Right ventricle myocardium inferior (tissue), 1 donor: ENCODE measurements at places on chromosomes 3 and 15. TPM values are rescaled to one million over a fixed set of nuclear protein-coding genes. Genes with fewer than 3 reads are reported as not detected.

DNA sequence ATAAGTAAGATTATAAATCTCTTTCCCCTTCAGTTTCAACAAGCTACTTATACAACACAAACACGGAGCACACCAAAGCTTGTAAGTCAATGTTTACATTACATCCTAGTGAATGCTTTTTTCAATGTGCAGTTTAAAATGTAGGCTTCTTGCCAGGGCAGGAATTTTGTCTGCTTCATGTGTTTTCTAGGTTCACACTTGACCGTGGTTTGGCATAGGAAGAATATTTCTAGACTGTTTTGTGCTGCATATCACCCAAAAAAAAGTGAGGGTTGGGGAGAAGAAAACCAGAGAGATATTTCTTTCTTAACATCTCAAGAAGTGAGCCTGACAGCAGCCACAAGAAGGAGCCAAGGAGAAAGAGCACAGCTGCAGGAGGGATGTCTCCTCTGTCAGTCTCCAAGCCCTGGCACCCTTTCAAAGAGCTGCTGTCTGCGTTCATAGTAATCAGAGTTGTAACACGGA is 255.8 kb downstream of the MEIS2 start:
- no peak for DNase-seq

Gene CHL1
- 24.8 TPM for total RNA-seq

DNA sequence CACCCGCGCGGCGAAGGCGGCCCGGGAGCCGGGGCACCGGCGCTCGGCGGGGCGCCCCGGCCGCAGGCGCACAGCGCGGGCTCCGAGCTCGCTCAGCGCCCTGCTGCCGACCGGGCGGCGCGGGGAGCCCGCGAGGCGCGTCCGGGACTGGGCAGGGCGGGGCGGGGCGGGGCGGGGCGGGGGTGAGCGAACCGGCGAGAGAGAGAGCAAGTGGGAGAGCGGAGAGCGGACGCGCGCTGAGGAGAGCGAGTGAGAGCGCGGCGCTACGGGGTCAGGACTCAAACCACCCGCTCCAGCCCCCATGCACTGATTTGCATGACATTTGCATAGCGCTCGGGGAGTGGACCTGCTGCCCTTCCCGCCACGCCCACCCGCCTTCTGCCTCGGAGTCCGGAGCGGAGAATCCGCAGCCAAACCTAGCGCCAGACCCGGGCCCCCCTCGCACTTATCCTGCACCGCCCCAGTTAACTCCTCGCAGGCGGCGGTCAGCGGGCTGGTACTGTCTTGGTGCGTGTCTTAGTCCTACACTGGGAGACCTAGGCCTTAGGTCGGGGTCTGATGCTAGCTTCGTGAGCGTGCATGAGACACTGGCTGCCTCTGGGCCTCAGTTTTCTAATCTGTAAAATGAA is at the start of gene MYLK:
MYLK (minus strand) TSS at position 130 of the 629 bp plus-strand sequence. CDS start 90,491 bp downstream, outside the sequence.
- DNase-seq: peak; percentile 84

GRCh38 chr3:133570937-133571320 is 2.6 kb upstream of the CDV3 start:
- DNase-seq: no peak

Gene CSTA
- 2.5 TPM for total RNA-seq

- DNase-seq: no peak
These were observed 4.8 kb downstream of the SCN5A start for GRCh38 chr3:38644662-38645053.

DNA sequence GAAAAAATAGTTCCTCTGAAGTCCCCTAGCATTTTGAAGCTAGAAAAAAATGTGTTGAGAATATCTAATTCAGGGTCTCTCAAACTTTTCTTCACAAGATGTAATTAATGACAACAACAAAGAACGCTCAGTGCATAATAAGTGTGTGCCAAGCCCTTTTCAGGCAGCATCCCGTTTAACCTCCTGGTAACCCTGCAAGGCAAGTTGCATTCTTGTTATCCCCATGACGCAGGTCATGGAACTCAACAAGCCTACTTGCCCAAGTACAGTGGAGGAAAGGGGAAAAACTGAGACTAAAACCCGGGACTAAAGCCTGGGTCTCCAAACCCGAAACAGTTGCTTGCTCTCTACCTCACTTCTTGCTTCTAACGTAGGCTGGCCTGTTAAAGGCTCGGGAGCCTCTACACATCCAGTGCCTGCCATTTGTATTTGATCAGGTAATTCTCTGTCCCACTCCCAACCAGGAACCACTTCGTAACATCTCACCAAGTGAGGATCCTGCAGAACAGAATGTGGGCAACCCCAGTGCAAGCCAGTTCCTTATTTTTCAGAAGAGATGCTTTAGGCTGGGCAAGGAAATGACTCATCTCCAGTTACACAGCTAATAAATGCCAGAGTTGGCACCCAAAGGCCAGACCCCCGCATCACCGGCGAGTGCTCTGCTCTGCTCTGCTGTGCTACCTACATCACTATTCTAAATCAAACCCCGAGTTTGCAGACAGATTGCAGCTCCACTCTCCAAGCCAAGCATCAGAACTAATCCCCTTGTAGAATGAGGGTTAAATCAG is 28.3 kb downstream of the LMCD1 start:
- DNase-seq: no peak

DNA sequence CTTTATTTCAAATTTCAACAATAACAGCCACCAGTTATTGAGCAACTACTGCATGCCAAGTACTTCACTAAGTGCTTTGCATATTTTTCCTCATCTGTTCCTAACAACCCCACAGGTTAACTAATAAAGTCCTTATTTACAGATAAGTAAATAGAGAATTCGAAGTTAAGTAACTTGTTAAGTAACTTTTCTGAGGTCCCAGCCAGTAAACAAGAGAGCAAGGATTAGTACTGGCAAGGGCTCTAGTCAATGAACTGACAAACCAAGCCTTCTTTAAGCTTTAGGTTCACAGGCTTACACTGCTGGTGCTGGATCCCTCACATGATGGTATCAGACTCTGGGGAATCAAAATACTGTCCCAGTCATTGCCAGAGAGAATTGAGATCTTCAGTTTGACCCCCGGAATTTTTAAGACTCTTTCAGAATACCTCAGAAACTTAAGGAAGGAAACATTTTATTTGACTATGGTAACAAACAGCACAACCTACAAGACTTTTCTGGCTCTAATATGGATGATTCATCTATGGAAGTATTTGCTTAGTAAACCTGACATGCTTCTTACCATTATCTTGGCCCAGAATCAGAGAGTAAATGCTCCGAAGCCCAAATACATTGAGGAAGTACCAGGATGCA is 16.5 kb downstream of the EMC3 start:
- DNase-seq: no peak

- no peak for DNase-seq
These were observed 53.0 kb downstream of the PIAS1 start for GRCh38 chr15:68107142-68107541.

GRCh38 chr3:146277953-146278631 is 27.2 kb upstream of the PLSCR4 start:
- no peak for DNase-seq

Gene CTXN2
- not detected for total RNA-seq

Gene IQSEC1
- 81.2 TPM for total RNA-seq

- DNase-seq: no peak
These were observed 77.0 kb upstream of the PRR23C start for GRCh38 chr3:139121513-139122220.

Gene ZNF660
- 0.49 TPM for total RNA-seq

Gene RGMA
- 35.2 TPM for total RNA-seq

DNA sequence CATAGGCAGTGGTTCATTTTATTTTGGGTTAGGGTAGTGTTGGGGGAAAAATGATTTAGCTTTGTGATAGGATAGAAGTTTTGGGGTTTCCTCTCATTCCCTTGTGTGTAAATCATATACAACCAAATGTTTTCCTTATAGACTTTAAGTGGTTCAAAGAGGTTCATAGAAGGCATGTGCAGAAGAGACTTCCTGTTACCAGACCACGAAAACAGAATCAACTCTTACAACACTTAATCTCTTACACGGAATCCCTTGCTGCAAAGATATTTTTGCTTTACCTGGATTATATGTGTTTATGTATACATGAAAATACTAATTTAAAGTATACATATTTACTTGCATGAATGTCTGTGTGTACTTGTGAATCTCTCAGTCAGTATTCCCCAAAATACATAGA is 2.9 kb downstream of the TMOD2 start:
- no peak for DNase-seq

- DNase-seq: no peak
These were observed 64.2 kb upstream of the PYGO1 start for GRCh38 chr15:55652359-55652758.

DNA sequence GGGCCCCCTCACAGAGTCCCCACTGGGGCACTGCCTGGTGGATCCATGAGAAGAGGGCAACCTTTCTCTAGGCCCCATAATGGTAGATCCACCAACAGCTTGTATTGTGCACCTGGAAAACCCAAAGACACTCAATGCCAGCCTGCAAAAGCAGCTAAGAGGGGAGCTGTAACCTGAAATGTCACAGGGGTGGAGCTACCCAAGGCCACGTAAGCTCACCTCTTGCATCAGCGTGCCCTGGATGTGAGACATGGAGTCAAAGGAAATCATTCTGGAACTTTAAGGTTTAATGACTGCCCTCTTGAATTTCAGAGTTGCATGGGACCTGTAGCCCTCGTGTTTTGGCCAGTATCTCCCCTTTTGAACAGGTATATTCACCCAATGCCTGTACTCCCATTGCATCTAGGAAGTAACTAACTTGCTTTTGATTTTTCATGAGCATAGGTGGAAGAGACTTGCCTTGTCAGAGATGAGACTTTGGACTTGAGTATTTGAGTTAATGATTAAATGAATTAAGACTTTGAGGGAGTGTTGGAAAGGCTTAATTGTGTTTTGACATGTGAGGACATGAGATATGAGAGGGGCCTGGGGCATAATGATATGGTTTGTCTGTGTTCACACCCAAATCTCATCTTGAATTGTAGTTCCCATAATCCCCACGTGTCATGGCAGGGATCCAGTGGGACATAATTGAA is 900.9 kb upstream of the ROBO1 start:
- DNase-seq: no peak

DNA sequence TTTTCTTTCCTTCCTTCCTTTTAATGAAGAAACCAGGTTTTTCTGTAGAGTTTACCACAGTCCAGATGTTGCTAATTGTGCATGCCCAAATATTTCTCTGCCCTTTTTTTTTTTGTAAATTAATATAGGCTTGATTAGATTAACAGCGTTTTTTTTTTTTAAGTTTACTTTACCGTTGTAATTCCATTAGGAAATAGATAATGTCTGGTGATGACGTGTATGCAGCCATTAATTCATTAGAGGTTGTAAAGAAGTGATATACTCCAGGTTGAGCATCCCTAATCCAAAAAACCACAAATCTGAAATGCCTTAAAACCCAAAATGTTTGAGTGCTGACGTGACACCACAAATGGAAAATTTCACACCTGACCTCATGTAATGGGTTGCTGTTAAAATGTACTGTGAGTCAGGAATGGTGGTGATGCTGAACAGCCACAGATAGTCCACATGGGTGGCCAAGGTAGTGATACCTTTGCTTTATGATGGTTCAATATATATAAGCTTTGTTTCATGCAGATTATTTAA is 43.2 kb downstream of the KNL1 start:
- DNase-seq: no peak

Gene ACP3
- 2.0 TPM for total RNA-seq

GRCh38 chr3:54294214-54294613 is 171.9 kb downstream of the CACNA2D3 start:
- DNase-seq: no peak

Gene TRAT1
- not detected for total RNA-seq

- DNase-seq: no peak
These were observed 23.6 kb upstream of the TRIM59 start for GRCh38 chr3:160473221-160473620.

Gene NME9
- total RNA-seq: not detected

- no peak for DNase-seq
These were observed 27.0 kb downstream of the KIF7 start for GRCh38 chr15:89628301-89628700.

DNA sequence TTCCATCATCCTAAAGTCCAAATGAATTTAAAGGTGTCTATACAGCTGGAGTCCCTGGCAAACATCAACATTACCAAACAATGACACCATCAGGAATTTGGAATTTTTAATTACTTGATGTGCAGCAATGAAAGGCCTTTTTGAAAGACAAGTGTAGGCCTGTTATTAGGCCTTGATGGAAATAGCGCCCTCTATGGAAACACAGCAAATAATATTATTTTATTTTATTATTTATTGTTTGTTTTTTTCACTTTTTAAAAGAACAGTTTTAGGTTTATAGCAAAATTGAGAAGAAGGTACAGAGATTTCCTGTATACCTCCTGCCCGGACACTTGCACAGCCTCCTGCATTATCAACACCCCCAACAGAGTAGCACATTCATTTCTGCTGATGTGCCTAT is 18.1 kb upstream of the OR5AC2 start:
- DNase-seq: no peak

Gene GALK2
- 36.5 TPM for total RNA-seq
